ENCODE measurements at places on chromosomes 2 and 18. TPM values are rescaled to one million over a fixed set of nuclear protein-coding genes. Genes with fewer than 3 reads are reported as not detected.

The ADGRF3 gene
- 0.97 TPM for total RNA-seq

The TMEM18 gene
- total RNA-seq, result 29.3 TPM

The C2orf66 gene
- total RNA-seq, result not detected

The BOK gene
- not detected for total RNA-seq

The RAB6C gene
- total RNA-seq, result not detected

The SERTAD2 gene
- 31.1 TPM for total RNA-seq

- peak overlapping the region; percentile 96 for H3K4me3 ChIP-seq
- no peaks in the 10 kb centered on the region for H3K27me3 ChIP-seq
- DNase-seq, result no peak
- peaks cover 35% of the 10 kb centered on the region for H3K4me1 ChIP-seq
Measured at GRCh38 chr2:86441392-86441881, 266 bp downstream of the KDM3A start.

- H3K27ac ChIP-seq, result no peak overlapping the region
- peaks cover 14% of the 10 kb centered on the region for H3K4me1 ChIP-seq
- H3K27me3 ChIP-seq, result peaks cover 56% of the 10 kb centered on the region
- peak overlapping the region; percentile 91 for H3K4me3 ChIP-seq
- DNase-seq, result no peak
Measured at GRCh38 chr2:60549928-60550177, 3.6 kb downstream of the BCL11A start.

DNA sequence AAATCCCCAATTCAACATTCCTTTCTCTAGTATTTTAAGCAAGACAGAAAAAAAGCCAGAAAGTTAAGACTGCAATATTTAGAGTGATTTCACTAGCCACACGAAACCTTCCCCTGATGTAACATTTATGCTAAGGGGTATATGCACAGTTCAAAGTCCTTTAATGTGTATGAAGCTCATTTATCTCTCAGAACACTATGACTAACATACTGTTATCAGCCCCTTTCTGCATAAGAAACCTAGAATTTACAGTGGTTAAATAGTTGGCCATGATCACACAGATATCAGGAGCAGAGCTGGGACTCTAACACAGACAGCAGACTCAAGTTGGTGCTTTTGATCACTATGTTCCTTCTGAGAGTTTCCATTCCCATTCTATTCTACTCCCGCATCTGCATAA lies 185.5 kb downstream of the CDH2 start:
- no peak overlapping the region for H3K4me3 ChIP-seq
- no peak for DNase-seq
- H3K36me3 ChIP-seq, result peaks cover 2% of the 10 kb centered on the region
- no peaks in the 10 kb centered on the region for H3K27me3 ChIP-seq

DNA sequence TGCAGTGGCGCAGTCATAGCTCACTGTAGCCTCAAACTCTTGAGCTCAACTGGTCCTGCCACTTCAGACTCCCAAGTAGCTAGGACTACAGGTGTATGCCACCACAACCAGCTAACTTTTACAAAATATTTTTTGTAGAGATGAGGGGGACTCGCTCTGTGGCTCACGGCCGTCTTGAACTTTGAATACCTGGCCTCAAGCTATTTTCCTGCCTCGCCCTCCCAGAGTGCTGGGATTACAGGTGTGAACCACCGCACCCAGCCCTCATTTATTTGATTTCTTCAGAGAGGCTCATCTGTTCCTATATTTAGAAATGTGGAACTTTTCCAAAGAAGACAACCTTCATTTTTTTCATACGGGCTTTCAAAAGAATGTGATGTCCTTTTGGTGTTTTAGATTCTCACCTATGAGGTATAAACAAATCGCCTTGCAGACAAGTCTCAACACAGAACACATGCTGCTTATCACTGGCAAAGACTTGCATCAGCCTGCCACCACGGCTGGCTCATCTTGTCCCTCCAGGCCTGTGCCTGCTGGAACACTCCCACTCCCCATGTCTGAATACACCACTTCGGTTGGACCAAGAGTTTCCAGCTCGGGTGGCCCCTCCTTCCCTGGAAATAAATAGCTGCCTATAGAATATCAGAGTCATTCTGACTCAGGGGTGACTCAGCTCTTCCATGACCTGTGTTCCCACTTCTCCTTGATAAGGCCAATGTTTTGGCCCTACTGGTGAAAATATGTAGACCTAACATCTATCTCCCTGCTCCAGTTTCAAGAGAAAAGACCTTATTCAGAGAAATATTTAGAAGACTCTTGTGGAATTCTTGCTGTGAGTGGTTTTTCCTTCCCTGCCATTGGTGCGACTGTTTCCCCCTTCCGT lies 202.6 kb downstream of the TGIF1 start:
- no peak overlapping the region for H3K4me3 ChIP-seq
- no peak for DNase-seq
- H3K27me3 ChIP-seq, result no peaks in the 10 kb centered on the region
- no peak overlapping the region for H3K27ac ChIP-seq
- H3K36me3 ChIP-seq, result peaks cover 3% of the 10 kb centered on the region

- no peak for DNase-seq
- H3K36me3 ChIP-seq, result no peaks in the 10 kb centered on the region
- H3K27me3 ChIP-seq, result no peaks in the 10 kb centered on the region
- H3K4me3 ChIP-seq, result no peak overlapping the region
Measured at GRCh38 chr2:153373510-153374279, 104.9 kb downstream of the RPRM start.

DNA sequence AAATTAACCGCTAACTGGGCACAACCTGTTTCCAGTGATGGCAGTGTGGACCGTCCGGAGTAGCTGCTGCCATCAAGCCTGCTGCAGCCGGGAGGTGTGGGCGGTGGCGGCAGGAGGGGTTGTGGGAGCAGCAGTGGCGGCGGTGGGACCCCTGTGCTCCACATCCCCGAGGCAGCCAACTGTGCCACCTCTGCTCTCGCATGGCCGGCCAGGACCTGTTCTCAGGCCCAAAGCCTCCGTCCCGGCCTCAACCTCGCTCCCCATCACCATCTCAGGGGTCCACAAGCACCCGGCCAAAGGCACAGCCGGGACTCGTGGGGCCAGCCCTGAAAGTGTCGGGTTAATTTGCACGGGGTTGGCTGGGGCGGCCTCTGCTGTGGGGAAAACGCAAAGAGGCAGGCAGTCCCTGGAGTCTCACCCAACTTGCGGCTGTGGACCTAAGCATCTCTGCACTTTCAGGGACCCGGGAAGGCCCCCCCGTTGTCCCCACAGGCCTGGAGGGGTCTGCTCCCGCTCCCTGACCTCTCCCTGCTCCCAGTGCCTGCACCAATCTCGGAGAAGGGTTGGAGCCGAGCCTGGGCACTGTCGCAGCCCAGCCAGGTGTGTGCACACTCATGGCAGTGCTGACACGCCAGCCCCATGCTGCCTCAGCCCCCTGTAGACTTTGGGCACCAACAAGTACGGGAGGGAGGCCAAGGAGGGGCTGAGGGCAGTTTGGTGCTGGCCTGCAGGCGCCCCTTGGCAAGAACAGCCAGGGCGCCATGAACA lies 44.4 kb upstream of the PEX13 start:
- no peak overlapping the region for H3K4me3 ChIP-seq
- DNase-seq, result no peak
- H3K27me3 ChIP-seq, result no peaks in the 10 kb centered on the region
- peaks cover 10% of the 10 kb centered on the region for H3K4me1 ChIP-seq
- no peak overlapping the region for H3K27ac ChIP-seq

- no peak for DNase-seq
Measured at GRCh38 chr18:57728941-57729511, 74.1 kb downstream of the ATP8B1 start.

DNA sequence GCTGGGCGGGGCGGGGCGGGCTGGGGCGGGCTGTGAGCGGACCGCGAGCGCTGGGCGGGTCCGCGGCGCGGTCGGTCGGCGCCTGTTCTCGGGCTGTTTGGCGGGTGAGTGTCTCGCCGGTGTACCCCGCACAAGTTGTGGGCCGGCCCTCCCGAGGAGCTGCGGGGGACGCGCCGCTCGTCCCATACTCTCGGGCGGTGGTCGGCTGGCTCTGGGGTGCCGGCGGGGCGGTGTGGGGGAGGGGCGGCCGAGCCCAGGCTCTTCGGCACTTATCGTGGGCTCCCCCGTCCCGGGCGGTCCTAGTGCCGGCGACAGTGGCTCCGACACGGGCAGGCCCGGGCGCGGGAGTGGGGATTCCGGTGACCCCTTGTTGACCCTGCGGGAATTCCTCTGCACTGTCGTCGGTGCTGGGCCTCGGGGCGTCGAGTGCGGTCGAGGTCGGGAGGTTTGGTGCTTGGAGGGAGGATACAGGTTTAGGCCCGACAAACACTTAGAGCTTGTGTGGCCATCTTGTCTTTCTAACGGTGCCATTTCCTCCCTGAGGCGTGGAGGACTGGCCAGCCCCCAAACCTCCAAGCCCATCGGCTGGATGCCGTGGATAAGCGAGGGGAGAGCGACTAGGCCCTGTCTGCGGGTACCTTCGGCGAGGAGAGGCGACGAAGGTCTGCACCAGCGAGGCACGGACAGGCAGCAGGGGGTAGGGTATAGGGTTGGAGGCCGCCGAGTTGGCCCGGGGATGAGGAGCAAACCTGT lies at the start of gene SEPTIN2:
TSS of gene SEPTIN2 (plus strand) at position 47 of the 753 bp plus-strand sequence. CDS start 8,308 bp downstream, outside the sequence.
- peak within 1 kb of the TSS; percentile 99 for H3K27ac ChIP-seq
- peak; percentile 69 for DNase-seq
- H3K27me3 ChIP-seq, result no peaks in the 10 kb centered on the region

All from T-helper 17 cell (primary cell).